ENCODE measurements at places on chromosomes 12 and 14.

DNA sequence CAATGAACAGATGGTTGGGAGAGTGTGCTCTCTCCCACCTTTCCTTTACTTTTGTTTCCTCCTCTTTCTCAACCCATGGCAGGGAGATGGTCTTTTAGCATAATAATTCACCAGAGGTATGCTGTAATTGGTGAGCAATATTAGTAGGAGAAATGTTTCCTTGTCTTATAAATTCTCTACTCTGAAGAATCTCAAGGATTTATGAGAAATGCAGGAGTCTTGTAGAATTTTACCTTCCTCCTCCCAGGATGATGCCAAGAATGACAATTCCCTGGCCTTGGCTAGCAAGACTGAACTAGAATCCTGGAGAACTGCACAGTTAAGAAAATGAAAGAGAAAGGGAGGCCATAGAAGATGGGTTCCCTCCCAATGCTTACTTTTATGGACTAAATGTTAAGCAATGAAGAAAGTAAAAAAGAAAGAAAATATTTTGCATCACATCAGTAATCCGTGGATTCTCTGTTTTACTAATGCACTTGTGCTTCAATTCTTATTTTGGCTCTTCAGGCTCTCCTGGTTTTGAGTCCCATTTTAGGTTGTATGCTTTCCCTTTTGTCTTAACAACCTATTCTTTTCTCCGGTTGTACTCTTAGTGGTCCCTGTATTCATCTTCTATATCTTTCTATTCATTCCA is 192.9 kb upstream of the GARIN6 start:
- DNase-seq, result peak; percentile 6

- no peak for DNase-seq
These were observed 31.7 kb upstream of the DYNC1H1 start for GRCh38 chr14:101932673-101933072.

- DNase-seq, result peak; percentile 36
These were observed 50.2 kb downstream of the TTLL5 start for GRCh38 chr14:75711105-75711795.

DNA sequence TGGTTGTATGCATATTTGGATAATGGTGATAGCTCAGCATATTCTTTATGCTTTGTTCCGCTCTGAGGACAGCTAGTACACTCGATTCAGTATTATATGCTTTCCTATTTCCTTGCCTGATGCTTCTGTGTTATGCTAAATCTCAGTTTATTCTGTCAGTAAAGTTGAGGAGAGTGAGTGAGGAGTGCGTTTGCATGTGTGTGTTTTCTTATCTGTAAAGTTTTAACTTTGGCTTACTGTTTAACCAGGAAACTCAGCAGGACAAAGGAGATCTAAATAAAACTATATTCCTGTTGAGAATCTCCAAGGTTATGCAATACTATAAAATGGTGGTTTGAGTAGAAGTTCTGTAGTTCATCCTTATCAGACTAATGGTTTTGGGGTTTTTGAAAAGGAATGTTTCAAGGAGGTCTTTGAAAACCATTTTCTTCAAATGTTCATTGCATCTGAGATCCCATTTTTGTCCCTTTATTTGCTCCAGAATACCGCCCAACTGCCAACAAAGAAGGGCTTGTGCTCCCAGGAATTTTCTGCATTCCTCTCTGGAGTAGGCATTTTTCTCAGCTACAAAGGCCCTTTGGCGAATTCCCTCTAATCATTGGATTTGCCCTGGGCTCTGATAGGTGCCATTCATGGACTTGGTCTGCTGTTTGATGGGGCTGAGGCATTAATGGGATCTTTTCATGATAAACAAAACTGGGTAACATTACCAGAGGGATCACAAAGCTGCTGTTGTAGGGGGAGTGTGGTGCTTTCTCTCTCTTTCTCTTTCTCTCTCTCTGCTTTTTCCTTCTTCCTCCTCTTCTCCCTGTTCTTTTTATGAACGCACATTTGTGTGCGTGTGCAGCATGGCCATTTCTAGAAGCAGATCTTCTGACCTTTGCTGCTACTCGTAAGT is 71.7 kb downstream of the HMGA2 start:
- no peak for DNase-seq

DNA sequence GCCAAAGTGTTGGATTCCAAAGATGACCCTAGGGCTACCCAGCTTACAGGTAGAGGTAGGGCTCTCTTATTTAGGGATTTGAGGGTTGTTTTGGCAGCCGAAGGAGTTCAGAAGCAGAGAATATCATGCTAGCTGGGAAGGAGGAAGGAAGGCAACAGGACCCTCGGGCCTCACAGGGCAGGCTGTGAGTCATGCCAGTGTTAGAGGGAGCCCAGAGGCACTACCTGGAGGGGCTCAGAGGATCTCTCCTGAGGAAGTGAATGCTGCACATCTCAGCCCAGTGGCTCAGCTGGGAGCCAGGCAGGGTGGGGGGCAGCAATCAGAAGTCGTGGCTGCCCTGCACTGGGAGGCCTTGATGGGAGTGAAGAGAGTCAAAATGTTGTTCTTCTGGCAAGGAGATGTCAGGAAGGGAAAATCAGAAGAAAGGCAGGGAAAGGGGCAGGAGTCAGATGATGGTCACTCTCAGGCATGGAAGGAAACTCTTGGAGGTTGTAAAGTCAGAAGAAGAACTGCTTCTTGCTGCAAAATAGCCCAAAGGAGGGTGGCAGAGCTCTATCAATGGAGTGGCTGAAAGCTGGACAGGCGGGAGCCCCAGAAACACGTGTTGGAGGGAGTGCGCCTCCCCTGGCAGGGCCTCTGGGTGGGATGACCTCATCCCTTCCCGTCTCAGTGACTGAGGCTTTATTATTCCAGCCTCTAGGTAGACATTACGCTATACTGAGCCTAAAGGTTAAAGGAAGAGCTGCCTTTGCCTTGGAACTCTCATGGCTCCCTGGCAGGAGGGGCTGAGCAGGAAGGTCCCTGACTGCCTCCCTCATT is 141.3 kb downstream of the SMOC1 start:
- DNase-seq, result no peak

- no peak for DNase-seq
These were observed 95.8 kb downstream of the DICER1 start for GRCh38 chr14:95061317-95062093.

All from activated CD4-positive, alpha-beta T cell treated with anti-CD3 and anti-CD28 coated beads, Interleukin-10, Interleukin-2, amounts not matched to agents 100 ng/mL and 50 ng/mL, durations not matched to agents 16 hours and 8 hours (primary cell).